Stimulated activated CD4-positive, alpha-beta T cell treated with anti-CD3 and anti-CD28 coated beads, Interleukin-1b, Interleukin-23, amount 100 ng/mL, for 1 hour (primary cell): ENCODE measurements at places on chromosomes 16 and 17.

GRCh38 chr17:29948448-29949215 is 7.2 kb downstream of the EFCAB5 start:
- DNase-seq: no peak

DNA sequence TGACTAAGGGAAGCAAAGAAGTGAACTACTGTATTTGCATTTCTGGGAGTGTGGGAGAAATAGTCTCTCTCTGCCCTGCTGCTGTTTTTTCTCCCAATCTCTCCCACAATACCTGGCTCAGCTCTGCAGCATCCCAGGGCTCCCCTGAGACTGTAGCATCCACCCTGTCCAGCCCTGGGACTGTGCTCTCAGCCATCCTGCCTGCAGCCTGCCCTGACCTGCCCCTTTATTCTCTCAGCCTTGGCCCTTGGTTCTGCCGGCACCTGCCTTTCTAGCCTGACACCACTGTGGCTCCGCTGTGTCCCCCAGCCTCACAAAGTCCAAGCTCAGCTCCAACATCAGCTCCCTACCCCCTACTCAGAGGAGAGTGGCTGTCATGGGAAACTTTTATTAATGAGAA is 1.9 kb downstream of the PDILT start:
- DNase-seq: no peak

DNA sequence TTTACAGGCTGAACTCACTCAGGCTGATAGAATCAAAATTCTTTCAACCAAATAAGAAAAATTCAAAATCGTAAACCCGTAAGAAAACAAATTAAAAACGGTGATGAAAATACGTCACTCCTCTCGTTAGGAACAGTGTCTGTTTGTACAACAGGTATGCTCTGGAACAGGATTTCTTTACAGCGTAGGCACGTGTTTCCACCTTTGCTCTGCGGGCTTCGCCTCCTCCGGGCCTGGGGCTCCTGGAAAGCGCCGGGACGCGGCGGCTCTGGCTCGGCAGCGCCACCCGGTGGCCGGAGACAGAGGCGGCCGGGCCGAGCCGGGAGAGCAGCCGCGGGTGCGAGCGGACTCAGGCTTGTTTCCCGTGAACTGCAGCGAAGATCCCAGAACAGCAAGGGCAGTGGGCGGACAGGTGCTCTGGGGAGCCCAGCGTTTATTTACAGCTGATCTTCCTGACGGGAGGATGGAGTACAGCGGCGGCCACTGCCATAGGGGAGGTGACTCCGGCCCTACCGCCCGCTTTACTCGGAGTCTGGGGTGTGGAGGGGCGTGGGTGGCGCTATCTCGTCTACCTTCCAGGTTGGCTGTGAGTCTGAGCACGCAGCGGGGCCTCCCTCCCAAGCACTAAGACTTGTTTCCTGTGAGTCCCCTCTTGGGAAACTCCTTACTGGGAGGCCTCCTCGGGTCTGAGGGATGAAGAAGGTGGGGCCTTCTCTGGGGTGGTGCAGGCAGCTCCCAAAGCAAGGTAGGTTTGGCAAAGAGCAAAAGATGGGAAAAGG is 40.5 kb upstream of the ATP2A3 start:
- peak; percentile 47 for DNase-seq

- DNase-seq: peak; percentile 47
Observed at GRCh38 chr17:75872434-75873351, 5.7 kb downstream of the TRIM47 start.

DNA sequence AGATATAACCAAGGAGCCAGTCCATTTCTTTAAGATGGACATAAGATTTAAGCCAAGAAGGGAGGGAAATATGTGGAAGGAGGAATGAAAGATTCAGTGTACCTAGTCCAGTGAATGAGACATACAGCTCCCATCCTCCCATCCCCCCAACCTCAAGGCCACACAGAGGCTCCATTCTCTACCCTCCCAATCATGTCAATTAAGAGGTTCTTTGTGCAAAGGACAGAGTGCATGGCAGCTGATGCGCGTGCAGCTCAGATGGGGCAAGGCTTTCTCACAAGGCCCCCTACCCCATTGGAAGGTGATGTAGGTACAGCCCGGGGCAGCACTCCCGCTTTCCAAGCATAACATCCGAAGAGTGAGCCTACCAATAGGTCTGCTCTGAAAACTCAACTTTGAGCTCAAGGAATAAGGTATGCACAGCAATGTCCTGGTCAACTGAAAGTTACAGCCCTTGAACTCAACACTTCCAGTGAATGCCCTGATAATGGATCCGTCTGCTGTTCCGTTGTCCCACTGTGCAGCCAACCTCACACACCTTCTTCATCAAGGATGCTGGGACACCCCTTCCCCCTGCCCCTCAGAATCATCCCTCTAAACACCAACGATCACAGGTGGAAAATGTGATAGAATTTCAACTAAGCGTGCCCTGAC is 458.1 kb downstream of the SOX9 start:
- no peak for DNase-seq

DNA sequence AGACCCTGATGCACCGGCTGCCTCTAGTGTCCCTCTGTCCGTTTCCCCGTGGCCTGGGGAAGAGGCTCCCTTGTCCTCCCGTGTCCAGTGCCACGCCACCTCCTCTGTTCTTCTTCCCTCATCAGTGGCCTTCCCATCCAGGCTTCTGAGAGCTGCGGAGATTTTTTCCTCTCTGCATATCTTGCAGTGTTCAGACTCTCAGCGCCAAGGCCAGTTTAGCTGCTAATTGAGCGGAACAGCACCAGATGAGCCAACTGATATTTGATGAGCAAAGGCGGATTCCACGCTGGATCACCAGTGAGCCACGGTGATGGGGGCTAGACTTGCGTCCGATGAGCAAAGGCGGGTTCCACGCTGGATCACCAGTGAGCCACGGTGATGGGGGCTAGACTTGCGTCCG is 257.6 kb downstream of the FOXL1 start:
- DNase-seq: no peak

- no peak for DNase-seq
Observed at GRCh38 chr17:76414334-76415295, 30.2 kb downstream of the SPHK1 start.

DNA sequence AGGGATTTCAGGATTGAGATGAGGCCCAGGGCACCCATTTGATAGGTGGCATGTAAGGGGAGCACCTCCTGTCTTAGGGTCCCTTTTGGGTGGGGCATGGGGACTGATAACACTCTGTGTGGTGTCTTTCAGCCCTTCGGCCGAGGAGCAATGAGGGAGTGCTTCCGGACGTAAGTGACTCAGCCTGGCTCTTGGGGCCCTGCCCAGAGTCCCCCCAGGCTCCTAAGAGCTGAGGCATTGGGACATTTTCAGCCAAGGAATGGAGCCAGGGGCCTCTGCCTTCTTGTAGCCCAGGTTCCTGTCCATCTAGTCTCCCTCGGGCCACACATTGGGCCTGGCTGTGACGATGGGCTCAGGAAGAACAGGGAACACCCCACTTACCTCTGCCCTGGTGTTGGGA is 44.4 kb downstream of the EEF2K start:
- no peak for DNase-seq

DNA sequence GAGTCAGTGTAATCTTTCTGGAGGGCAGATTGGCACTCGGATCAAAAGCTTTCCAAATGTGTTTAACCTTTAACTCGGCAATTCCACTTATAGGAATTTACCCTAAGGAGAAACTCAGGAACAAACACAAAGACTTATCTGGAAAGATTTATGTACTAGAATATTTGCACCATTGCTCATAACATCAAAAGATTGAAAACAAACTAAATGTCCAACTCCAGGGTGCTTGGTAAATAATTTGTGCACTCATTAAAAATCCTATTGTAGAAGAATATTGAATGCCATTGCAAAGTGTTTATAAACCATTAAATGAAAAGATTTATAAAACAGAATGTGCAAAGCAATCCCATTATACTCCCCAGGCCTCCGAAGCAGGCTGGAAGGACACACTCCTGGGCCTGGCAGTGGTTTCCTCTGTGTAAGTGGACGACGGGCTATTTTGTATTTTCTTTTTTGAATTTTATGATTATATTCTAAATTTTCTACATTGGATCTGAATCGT is 18.7 kb upstream of the RBFOX3 start:
- no peak for DNase-seq
